Left ventricle myocardium superior (tissue), 1 donor: ENCODE measurements at places on chromosomes 11 and 22. TPM values are rescaled to one million over a fixed set of nuclear protein-coding genes. Genes with fewer than 3 reads are reported as not detected.

DNA sequence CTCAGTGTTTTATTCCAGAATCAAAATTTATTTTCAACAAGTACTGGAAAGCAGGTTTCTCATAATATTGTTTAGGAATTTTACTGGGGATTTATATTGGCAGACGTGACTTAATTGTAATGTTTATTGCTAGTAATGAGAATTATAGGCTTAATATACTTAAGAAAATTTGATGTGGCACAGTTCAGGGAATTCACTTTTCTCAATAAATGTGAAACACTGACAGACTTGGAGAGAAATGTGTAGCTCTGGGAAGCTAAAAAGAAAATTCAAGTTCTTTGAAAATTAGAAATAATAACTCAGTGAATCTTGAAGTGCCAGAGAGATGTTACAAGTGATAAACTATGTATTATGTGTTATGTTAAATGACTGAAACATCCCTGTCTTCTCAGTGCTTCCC lies at the start of gene OR51F2:
OR51F2 (plus strand) TSS at position 301 of the 400 bp plus-strand sequence. CDS start 101 bp downstream, outside the sequence.
- no peak for DNase-seq

DNA sequence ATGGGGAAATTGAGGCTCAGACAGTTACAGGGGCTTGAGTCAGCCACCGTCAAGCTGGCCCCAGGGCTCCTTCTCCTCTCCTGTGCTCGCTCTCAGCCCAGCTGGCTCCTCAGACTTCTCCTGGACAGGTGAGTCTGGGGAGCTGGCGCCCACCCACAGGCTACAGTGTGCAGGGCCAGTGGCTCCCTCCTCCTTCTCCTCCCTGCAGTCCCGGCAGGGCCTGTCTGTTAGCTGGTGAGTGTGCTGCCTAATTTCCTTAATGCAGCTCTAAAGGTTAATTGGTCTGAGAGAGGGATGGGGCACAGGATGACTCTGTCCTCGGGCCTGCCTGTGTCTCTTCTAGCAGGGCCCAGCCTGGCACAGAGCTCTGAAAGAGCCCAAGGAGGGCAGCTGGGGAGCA lies 31.7 kb downstream of the LMO1 start:
- DNase-seq = no peak

DNA sequence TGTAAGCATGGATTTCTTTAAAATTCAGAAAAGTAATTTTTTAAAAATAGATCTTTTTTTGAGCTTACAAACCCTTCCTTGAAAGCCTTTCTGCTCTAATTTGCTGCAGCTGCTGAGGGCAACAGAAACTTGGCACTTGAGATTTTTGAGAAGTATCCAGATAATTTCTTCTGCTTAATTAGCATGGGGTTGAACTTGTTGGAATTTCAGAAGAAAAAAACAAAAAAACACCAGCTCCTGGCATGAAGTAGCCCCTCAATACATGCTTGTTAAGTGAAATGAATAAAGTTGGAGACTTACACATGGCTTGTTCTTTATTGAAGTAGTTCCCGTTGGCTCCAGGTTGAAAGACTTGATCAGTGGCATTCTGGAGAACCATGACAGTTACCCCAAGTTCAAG lies 331.4 kb upstream of the RAG2 start:
- no peak for DNase-seq

DNA sequence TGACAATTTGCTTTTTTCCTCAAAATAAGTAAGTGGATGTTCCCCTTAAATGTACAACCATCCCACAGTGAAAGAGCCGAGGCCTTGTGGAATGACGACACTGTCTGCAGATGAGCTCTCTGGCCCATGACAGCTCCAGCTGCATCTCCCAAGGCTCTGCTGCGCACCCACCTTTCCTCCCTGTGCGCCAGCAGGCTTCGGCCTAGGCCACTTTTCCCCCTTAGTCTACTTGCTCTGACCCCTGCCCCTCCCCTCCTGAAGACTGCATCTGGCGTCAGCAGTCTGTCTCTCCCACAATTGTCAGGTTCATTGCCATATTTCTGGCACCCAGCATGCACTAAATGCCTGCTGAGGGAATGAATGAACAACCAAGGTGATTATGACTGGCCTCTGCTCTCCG lies 2.0 kb downstream of the TOP3B start:
- no peak for DNase-seq

DNA sequence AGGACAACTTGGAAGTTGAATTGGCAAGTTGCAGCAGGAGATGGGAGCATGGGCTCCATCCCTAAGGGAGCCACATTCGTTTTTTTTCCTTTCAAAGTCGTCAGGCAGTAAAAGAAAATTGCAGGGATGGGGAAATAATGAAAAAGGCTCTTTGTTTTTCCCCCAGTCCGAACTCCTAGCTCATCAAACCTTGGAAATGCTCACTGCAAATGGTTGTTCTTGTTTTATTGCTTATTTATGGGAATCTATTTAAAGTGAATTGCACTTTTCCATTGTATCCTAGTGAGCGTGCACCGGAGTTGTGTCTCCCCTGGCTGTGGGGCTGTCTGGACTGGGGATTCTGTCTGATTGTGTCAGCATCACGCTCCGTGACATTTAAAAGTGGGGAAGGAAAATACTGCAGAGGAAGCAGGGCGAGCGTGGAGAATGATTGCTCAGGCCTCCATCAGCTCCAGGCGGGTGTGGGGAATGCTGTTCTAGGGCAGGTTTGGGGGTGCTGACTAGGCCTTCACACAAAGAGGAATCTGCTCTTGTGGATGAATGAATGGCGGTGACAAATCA lies 306.4 kb downstream of the KIRREL3 start:
- DNase-seq = no peak

DNA sequence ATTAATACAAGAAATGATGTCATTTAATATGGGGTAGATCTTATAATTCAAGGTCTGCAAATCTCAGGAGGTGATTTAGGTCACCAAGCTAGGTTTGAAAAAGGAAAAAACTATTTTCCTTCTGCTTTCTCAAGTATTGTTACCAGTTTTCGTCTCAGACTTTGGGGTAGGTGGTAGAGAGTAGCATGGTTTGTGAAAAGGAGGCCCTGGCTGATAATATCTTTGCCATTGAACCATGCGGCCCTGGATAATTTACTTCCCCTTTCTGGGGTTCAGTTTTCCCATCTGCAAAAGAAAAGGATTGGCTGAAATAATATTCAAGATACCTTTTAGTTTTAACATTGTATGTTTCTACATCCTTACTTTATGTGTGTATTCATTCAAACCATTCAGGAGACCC lies 92.1 kb downstream of the WNT11 start:
- DNase-seq = no peak

DNA sequence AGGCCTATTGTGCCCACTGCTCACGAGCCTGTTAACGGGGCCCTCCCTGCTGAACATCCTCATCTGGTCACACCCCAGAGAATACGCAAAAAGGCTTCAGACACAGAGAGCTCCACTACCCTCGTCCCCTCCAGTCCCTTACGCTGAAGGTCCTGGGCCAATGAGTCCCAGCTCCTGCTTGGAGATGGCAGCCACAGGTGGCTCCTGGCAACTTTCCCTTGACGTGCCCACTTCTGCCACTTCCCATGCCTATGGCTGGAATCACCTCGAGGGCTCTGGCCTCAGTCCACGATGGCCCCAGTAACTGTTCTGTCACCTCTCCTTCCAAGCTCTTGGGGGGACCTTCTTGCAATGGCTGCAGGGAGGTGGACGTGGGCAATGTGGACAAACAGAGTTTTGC lies 12.7 kb downstream of the PHF21B start:
- DNase-seq = no peak

DNA sequence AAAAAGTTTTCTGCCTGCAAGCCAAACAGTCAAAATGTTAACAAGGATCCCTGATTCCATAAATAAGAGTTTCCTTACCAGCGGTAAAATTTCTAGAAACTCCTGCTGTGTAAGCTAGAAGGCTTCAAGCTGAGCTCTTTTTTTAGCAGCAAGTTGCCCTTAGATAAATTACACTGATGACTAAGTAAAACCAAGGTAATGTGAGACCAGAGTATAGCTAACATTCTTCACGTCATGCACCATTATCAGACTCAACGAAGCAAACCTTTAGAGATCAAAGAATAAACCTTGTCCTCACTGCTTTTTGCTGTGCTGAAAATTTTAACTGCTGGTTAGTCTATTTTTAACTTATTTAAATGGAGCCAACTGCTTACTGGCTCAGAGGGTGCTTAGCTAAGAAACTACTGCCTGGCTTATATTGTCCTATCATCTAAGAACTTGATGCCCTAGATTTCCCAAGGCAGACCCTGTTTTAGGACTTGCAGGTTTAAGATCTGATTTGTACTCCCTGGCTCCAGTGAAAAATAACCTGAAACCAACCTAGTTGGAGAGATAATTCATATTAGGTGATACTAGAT lies 900.7 kb downstream of the JRKL start:
- DNase-seq = no peak

DNA sequence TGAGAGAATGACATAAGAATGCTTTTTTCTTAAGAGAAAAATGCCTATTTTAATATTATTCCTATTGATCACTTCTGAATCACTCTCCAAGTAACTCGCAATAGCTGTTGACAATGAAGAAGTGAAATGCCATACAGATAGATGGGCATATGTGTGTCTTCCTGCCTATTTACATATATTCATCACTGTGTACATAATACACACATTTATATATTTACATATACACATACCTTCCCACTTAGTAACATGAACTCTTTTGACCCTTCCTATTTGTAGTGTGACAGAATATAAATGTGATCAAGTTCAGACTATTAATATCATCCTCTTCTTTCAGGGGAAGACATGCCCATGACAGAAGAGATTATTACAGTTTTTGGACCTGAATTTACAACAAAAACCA lies 756.7 kb downstream of the DLG2 start:
- no peak for DNase-seq

DNA sequence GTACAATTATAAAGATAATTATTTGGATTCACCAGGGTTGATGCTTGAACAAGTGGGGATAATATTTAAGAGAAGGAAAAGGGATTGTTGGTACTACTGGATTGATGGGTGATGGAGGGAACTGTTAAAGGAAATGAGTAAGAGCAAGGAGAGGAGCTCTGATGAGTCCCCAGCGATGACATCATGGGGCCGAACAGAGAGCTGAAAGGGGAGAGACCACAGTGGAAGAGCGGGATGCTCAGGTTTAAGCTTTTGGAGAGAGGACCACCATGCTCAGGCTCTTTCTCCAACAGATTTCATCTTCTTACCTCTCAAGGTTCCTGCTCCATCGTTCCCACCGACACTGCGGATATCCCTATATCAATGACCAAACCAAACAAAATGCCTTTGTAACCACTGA lies 568.7 kb downstream of the ETS1 start:
- no peak for DNase-seq

- DNase-seq = no peak
These were observed 189.6 kb downstream of the ST3GAL4 start for GRCh38 chr11:126545057-126545555.

DNA sequence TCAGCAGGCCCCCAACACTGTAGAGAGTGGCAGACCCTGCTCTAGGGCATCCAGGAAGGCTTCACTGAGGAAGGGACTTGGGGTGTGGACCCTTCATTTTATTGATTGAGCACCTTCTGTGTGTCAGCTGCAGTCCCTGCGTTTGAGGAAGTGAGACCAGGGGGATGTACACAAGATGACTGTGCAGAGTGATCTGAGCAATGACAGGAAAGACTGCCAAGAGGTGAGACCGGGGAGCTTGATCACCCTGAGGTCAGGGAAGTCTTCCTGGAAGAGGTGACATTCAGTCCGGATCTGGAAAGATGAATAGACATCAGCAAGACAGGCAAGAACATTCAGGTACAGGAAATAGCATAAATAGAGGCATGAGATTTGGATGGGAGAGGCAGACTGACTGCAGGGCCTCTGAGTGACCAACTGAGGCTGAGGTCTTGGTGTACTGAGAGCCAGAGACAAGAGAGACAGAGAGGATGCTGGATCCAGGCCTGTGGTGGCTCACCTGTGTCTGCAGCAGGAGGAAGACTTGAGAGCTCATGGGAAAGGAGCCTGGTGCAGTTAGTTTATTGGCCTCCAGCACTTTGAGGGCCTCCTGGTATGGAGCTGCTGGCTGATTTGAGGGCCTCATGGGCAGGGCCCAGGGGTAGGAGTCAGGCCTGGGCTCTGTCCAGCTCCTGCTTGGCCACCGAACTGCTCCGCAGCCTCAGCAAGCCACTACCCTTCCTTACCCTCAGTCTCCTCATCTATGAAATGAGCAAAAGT lies 5.2 kb downstream of the DGAT2 start:
- no peak for DNase-seq

GRCh38 chr11:44133335-44133946 lies 38.0 kb downstream of the EXT2 start:
- DNase-seq = no peak

DNA sequence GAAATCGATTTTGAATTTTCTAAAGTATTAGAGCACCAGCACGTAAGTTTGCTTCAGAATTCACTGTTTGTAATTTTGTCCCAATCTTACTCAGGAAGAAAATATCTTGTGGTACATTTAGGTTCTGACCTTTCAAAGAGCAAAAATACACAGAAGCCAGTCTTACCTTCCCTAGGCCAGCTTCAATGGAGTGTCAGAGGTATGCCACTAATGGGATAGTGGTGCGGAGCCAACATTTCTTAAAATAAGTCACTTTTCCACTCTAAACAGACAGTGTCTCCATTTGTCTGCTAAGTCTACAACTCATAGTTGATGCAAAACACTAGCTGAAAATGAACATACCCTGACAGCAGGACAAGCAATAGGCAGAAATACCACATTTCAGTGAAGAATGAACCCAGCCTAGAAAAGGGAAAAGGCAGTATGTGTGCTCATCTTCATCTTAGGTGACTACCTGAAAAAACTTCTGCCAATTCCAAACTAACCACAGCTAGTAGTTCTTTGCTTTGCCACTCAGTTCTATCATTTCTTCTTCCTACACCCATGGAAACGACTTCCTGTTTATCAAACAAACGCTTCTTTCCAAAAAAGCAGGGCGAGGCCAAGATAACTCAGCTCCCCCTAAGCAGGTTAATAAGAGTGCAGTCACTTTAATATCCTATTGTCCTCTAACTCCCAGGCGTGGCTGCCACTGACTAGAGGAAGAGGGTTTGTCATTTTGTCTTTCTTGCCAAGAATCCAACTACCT lies 94.0 kb upstream of the APOA1 start:
- no peak for DNase-seq

GRCh38 chr11:77184136-77184860 lies 56.3 kb downstream of the MYO7A start:
- DNase-seq = peak; percentile 14

DNA sequence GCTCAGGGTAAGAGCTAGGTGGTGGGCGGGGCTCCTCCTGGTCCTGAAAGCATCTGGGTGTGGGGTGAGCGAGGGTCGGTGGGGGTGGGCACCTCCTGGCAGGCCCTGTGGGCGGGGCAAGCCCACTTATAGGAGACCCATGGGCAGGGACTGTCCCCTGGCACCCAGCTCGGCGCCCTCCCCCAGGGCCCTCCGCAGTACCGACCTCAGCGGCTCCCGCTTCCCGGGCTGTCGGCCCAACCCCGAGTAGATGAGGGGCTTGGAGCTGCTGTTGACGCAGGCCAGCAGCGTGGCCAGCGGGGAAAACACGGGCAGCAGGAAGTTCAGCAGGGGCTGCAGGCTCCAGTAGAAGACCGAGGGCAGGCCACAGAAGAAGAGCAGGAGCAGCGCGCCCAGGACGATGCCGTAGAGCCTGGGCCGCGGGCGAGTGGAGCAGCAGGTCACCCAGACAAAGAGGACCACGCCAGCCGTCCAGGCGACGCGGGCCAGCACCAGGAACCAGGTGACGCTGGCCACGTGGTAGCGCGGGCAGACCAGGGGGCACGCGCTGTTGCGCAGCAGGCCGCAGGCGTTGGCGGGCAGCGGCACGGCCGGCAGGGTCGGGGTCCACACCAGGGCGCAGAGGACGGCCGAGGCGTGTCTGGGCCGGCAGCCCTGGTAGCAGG lies 663 bp downstream of the MRGPRG start:
- DNase-seq = peak; percentile 28

Gene IGLL5
- total RNA-seq = 0.92 TPM

Gene MRGPRX3
- total RNA-seq = not detected

Gene OR2AG2
- not detected for total RNA-seq

Gene CACNA1I
- not detected for total RNA-seq

Gene OR52H1
- not detected for total RNA-seq

Gene UQCR10
- total RNA-seq = 402 TPM
